ENCODE measurements at places on chromosomes 2 and 18. TPM values are rescaled to one million over a fixed set of nuclear protein-coding genes. Genes with fewer than 3 reads are reported as not detected.

Gene GPBAR1
- not detected for total RNA-seq

Gene SLC9A2
- total RNA-seq, result not detected

Gene C2orf66
- total RNA-seq, result under 0.01 TPM

Gene EPHA4
- total RNA-seq, result 3.0 TPM

Gene SNTG2
- total RNA-seq, result not detected

Gene SPC25
- 1.1 TPM for total RNA-seq

Gene BUB1
- 5.8 TPM for total RNA-seq

Gene IMPA2
- total RNA-seq, result 5.5 TPM

Gene CAPN14
- total RNA-seq, result 0.16 TPM

Gene ARL5A
- 27.7 TPM for total RNA-seq

Gene CYP27C1
- total RNA-seq, result not detected

Gene GKN2
- total RNA-seq, result not detected

Gene LBX2
- 3.8 TPM for total RNA-seq

Gene CAVIN2
- total RNA-seq, result 25.4 TPM

Gene LRRTM4
- 0.16 TPM for total RNA-seq

Gene ATP6V1B1
- 0.79 TPM for total RNA-seq

Gene CD8A
- total RNA-seq, result not detected

Gene ATL2
- 55.0 TPM for total RNA-seq

Gene CYRIA
- 1.7 TPM for total RNA-seq

Gene TMEM163
- total RNA-seq, result not detected

Gene ITGB1BP1
- total RNA-seq, result 17.3 TPM

Gene UGT1A8
- total RNA-seq, result not detected

Gene CD207
- not detected for total RNA-seq
